ENCODE measurements at places on chromosomes 7 and 10.
A peak's percentile ranks its signal among the peaks of the same experiment; 100 is the strongest.

GRCh38 chr10:131456411-131456810, 144.9 kb upstream of the TCERG1L start:
- no peak for DNase-seq

GRCh38 chr7:1054438-1054837, 10.1 kb downstream of the GPR146 start:
- no peak for DNase-seq

- peak; percentile 25 for DNase-seq
Measured at GRCh38 chr10:63217120-63217605, 84.0 kb downstream of the NRBF2 start.

DNA sequence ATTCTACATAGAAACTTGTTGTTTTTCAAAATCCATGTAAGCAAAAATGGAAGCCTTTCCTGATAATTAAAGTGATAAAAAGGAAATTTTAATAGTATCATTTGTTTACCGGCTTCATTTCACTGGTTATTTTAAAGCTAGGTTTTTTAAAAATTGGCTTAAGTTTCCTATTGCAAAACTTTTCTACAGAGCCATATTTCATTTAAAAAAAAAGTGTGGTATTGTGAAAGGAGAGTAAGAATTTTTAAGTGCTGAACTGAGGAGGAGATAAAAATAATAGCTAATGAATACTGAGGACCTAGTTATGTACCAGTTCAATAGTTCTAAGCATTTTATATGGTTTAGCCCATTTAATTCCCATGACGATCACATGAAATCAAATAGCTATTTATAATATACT, 172.2 kb upstream of the COL1A2 start:
- no peak for DNase-seq

DNA sequence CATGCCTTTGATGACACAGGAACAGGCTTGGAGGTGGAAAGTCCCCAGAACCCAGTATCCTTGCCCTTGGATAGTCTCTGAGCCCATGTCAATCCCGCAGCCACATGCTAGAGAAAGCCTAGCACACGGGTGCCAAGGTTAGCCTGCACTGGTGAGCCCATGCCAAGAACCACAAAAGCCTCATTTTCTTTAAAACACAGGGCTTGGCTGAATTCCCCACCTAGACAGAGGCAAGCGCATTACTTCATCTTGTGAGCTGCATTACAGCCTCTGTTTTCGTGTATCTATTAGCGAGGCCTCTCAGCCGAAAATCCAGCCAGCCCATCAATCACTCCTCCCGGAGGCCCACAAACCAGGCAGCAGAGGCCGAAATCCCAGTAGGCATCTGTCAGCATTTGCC, 314.9 kb upstream of the AUTS2 start:
- no peak for DNase-seq

GRCh38 chr7:85765698-85766298, 578.9 kb upstream of the SEMA3D start:
- no peak for DNase-seq

DNA sequence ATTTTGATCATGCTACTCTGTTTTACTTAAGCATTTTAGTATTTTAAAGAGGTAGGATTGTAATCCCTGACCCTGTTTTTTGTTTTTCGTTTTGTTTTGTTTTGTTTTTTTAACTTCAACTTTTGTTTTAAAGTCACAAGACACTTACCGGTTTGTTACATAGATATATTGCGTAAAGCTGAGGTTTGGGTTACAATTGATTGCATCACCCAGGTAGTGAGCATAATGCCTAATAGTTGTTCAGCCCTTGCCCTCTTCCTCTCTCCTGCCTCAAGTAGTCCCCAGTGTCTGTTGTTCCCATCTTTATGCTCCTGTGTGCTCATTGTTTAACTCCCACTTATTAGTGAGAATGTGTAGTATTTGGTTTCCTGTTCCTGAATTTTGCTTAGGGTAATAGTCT, 93.1 kb upstream of the TEX47 start:
- DNase-seq = no peak

DNA sequence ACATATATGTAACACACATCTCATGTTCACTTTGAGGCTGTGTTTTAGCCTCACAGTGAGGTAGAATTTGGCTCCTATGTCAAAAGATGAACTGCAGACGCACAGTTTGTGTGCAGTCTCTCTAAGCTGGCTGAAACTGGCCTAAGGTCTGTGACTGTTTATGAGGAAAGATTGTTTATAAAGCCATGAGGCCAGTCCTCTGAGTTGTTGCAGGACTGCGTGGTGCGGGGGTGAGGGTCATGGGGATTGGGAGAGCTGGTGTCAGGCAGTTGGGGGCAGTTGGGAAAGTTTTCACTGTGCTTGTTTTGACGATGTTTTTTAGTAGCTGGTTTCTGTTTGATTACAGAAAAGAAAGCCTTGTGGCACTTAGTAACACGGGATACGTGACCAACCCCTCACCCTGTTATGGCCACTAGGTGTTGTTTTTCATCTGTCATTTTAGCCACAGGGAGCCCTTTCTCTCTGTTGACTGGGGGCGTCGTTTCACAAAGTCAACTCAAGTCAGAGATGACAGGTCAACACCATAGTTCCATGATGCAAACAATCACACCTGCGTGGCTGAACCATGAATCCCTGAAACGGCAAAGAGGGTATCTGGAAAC, 310.9 kb downstream of the CCDC3 start:
- no peak for DNase-seq

- no peak for DNase-seq
Measured at GRCh38 chr7:34135924-34136323, 230.6 kb downstream of the BMPER start.

DNA sequence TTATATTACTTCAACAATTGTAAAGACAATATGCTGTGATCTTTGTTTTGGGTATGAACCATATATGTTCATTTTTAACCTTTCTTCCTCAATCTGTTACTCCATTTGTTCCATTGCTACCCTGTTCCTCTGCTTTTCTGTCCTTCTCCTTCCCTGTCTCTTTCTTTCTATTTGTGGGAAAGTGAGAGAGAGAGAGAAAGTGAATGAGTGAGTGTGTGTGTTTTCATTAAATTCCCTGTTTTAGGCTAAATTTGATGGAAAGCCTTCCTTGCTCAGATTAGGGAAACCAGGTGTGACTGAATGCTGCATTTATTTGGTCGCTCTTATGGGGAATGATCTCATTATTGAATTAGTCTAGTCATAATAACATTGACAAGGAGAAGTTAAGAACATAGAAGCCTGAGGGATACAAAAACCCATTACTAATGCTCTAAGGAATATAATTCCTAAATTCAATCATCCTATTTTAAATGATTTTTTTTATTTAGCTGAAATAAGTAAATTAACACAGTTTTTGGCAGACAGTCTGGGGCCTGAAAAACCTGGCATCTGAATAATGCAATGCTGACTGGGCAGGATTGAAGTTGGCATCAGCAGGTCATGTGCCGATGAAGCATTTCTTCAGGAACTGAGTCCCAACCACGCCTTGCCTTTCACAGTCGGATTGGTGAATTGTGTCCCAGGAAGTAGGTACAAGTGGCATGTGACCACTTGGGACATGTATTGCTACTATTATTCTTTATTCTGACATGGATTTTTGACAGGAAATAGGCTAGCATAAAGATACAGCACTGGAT, 117.6 kb upstream of the LRGUK start:
- no peak for DNase-seq

GRCh38 chr10:70664702-70665195, 7.6 kb upstream of the ADAMTS14 start:
- DNase-seq = peak; percentile 99

- DNase-seq = no peak
Measured at GRCh38 chr10:104802941-104803340, 161.9 kb downstream of the SORCS3 start.

- no peak for DNase-seq
Measured at GRCh38 chr10:132937861-132938260, 4.5 kb downstream of the CFAP46 start.

GRCh38 chr10:110207805-110208613, 604 bp downstream of the MXI1 start:
- DNase-seq = no peak

- no peak for DNase-seq
Measured at GRCh38 chr7:154096-154799, 38.1 kb upstream of the FAM20C start.

GRCh38 chr7:93575555-93576399, 1.3 kb upstream of the CALCR start:
- no peak for DNase-seq

DNA sequence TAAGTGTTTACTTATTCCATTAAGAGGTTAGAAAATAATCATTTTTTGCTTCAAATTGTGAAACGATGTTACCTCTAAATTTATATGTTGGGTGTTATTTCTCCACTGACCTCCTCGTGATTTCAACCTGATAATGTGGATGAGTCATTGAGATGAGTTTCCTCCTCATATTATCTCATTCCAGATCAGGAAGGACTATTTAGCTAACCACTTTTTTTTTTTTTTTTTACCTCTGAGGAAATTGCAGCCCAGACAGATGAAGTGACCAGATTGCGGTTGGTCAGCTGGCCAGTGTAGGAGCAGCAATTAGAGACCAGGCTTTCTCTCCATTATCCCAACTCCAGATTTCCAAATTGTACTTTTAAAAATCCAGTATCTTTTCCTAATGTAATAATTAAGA, 248.7 kb downstream of the FZD1 start:
- no peak for DNase-seq

DNA sequence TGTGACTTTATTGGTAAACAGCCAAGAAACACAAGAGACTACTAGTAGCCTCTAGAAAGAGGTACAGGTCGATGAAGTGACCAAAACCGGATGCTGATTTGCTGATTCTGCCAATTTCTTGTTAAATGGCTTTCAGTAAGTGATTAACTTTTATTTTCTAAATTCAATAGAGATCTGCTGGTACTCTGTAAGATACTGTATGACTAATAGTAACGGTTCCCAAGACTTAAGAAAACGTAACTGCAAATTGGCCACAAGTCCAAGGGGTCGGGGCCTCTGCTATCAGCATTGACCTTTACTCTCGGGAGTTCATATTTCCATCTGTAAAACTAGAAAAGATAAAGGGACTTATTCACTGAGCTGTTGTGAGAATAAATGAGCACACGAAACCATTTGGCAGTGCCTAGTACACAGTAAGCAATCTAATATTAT, 1.4 kb downstream of the FAM3C start:
- no peak for DNase-seq

GRCh38 chr10:77867124-77867719, 59.3 kb downstream of the DLG5 start:
- no peak for DNase-seq

- no peak for DNase-seq
Measured at GRCh38 chr7:7151285-7151684, 31.1 kb upstream of the C1GALT1 start.

GRCh38 chr10:67978749-67979148, 94.3 kb downstream of the SIRT1 start:
- DNase-seq = no peak

DNA sequence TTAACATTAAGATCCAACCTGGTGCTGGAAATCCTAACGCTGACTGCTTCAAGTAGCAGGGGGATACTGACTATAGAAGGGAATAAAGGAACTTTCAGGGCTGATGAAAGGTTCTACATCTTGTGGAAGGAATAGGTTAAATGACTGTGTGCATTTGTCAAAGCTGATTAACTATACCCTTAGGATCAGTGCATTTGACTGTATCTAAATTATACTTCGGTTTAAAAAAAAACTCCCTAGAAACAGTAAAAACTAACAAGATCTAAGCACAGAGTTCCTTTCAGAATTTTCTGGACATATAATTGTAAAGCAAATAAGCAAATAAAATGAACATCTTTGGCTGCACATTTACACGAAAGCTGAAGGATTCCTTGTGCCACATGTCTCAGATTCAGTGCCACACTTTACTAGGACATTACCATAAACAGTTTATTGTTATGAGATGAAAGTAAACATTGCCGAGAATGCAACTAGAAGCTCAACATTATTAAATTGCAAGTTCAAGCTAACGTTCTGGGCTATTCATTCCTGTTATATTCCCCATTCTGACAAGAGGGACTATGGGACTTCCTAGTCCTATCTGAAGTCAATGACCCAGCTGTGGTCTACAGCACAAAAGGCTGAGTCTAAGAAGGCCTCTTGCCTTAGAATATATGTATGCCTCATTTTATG, 20.7 kb downstream of the ANK3 start:
- DNase-seq = no peak

- no peak for DNase-seq
Measured at GRCh38 chr10:29332061-29332760, 43.3 kb downstream of the LYZL1 start.

DNA sequence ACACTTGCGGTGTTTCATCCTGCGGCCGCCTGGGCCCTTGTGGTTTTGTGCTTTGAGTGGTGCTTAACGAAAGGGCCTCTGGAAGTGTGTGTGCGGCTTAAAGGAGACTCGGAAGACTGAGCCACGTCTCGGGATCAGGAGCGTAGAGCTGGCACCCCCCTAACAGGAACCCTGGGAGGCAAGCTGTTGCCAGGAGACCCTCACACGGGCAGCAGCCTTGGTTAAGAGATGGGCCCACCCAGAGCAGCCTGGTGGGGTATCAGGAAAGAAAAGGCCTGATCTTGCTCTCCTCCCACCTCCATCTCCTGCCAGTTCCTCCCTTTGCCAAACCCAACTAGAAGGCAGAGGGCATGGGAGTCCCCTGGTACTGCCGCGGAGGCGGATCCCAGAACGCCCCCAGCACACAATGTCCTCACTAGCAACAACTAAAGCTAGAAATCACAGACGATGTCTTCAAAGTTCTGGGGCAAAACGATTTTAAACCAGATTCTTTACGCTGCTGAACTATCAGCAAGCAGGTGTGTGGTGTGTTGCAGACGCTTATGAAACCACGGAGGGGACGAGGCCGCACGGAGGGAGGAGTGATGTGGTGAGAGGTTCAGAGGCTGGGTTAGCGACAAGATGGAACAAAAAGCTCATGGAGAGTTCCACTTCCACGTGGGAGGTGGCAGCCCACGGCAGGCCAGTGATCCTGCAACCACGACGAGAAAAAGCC, 67.0 kb upstream of the INPP5A start:
- DNase-seq = no peak

GRCh38 chr7:121544726-121545125, 148.6 kb upstream of the FAM3C start:
- DNase-seq = peak; percentile 81

GRCh38 chr10:80771285-80771684, 233.6 kb downstream of the SH2D4B start:
- DNase-seq = no peak

- DNase-seq = peak; percentile 7
Measured at GRCh38 chr10:9342885-9343570, 1288.5 kb downstream of the GATA3 start.

DNA sequence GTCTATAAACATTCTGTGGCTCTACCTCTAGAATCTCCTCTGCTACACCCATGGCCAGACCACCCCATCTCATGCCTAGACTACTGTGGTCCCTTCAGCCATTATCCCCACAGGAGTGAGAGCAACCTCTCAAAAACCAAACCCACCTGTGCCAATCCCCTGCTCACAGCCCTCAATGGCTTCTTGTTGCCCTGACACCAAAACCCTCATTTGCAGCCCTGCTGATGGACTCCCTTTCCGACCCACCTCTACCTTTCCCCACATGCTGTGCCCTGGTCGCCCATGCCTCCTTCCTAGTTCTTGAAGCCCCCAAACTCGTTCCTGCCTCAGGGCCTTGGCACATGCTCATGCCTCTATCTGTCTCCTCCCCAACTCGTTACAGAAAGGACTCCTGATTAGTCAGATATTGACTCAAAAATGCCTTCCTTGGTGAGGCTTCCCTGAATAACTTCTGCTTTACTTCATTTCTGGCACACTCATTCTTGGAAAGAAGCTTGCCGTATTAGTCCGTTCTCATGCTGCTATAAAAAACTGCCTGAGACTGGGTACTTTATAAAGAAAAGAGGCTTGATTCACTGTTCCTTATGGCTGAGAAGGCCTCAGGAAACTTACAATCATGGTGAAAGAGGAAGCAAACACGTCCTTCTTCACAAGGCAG, 104.2 kb downstream of the TEX36 start:
- no peak for DNase-seq
